ENCODE measurements at places on chromosomes 2 and 18.

GRCh38 chr18:49734836-49735235, 78.5 kb downstream of the ACAA2 start:
- DNase-seq = no peak

- no peak for DNase-seq
Measured at GRCh38 chr2:152620208-152620607, 97.1 kb downstream of the PRPF40A start.

- DNase-seq = no peak
Measured at GRCh38 chr2:156538083-156538504, 101.9 kb downstream of the GPD2 start.

DNA sequence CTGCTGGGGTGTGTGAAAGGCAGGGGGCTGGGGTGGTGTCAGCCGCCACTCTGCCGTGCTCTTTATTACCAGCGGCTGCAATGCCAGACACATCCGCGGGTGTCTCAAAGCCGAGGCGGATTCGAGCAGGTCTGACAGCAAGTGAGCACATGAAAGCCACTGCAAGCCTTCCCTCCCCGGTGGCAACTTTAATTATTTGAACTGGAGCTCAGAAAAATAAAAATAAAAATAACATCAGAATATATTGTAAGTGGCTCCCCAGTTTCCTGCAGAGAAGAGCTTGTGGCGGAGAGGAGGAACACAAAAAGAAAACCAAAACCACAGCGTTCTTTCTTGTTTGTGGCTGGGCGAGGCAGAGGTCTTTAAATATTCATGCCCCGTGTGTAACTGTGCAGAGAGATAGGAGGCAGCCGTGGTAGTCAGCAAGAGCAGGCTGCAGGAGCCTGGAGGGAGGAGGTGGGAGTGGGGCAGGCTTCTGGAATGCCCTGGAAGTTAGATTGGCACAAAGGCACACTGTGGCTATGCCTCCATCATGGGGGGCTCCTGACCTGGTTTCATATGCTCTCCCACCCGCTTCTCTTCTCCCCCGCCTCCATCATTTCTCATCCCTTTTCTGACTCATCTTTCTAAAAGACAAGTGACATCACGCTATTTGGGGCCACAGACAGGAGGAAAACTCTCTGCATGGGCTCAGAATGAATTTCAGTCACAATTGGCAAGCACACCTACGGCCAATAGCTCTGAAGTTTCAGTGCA, 199.8 kb downstream of the CLIP4 start:
- no peak for DNase-seq

GRCh38 chr18:23283916-23284430, 148.7 kb downstream of the CABLES1 start:
- DNase-seq = no peak

DNA sequence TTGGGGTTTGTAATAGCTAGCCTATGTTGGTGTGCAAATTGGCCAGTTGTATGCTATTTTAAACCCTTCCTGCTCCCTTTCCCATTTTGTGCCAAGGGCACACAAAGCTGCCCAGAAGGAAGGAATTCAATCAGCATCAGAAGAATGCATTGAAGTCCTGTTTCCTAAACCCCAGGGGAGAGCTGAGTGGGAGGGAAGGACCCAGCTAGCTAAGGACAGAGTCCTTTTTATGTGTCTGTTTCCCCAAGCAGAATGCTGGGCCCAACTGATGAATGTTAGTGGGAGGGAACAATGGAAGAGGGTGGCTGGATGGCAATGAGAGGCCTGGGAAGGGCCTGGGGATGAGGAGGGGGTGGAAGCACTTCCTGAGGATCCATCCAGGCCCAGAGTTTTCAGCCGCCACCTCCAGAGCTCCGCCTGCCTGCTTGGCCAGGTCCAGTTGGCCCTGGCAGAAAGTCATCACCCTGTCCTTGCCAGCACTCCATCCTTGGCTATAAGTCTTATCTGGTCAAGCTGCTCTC, 32.7 kb downstream of the MEX3C start:
- DNase-seq = no peak

DNA sequence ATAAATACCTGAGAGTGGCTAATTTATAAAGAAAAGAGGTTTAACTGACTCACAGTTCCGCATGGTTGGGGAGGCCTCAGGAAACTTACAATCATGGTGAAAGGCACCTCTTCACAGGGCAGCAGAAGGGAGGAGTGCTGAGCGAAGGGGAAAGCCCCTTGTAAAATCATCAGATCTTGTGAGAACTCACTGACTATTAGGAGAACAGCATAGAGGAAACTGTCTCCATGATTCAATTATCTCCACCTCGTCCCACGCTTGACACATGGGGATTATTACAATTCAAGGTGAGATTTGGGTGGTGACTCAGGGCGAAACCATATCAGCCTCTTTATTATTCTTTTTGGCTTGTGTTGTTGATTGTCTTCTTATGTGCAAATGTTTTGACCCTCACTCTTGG, 76.2 kb downstream of the WDR7 start:
- no peak for DNase-seq

DNA sequence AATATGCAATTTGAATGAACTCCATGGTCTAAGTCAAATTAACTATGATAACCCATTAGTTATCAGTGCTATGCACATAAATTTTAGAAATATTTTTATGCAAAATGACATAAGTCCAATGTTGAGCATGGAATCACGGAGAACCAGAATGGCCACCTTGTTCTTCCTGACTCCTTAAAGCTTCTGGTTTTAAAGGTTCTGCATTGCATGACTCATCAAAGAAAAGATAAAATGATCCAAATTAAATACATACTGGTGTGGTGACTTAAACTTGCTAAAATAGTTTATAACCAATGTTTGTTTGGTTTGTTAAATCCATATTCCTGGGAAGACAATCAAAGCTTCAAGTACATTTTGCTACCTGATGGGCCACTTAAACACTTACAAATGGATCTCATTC, 1146.9 kb upstream of the NRXN1 start:
- no peak for DNase-seq

DNA sequence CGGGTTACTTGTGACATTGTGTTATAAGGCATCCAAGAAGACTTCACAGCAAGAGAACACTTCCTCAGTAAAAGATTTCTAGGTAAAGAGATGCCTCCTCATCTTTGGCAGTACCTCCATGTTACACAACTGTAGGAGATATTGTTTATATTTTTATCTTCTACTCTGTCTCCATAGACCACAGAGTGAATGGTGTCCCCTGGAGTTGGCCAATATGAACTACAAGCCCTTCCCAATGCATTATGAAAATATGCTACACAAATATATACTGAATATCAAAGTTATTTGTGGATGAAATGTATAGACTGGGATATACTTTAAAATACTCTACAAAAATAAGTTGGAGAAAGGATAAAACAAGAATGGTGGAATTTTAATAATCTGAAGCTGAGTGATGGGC, 46.7 kb downstream of the MBOAT2 start:
- no peak for DNase-seq

GRCh38 chr2:174009488-174010223, 44.5 kb upstream of the SP3 start:
- no peak for DNase-seq

DNA sequence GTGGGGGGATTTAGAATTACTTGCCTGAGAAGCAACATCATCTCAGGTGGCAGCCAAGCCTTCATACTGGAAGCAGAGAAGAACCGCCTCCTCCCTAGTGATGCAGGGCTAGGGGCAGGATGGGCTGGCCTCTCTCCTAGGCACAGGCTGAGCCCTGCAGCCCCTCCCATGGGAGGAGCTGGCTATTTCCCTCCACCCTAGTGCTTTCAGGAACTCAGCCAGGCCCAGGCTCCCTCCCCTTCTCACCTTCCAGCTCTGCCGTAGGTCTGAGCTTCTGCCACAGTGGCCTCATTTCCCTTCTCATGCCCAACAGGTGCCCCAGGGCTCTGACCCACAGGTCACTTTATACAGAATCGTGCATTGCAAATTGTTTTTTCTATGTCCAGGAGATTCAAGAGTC, 31.0 kb downstream of the CENPA start:
- DNase-seq = no peak

GRCh38 chr2:175855236-175855635, 146.8 kb downstream of the LNPK start:
- no peak for DNase-seq

- DNase-seq = no peak
Measured at GRCh38 chr2:172196768-172197431, 94.2 kb upstream of the DLX2 start.

DNA sequence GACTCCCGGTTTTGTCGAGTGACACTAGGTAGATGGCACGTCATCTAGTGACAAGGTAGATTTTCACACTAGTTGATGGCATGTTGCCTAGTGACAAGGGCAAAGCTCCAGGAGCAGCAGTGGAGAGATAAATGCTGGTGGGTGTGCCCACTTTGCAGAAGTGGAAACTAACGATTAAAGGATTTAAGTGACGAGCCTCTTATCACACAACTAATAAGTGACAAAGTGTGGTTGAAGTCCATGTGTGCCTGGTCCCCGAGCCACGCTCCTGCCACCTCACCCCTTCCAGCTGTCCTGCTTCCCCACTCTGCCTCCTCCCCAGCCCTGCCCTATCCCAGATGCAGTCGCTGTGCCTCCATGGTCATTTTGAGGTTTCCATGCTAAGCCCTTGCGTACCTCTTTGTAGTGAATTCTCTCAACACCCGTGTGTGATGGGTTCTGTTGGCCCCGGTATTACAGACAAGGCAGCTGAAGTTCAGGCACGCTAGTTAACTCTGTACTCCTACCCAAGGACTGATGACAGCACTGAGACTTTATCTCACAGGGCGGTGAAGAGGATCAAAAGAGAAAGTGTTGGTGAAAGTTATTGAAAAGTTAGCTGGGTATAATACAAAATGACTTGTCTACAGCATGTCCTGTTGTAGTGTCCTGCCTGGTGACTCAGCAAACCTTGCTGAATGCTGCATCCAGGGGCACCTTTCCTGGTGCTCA, 113.4 kb upstream of the GLI2 start:
- no peak for DNase-seq

- no peak for DNase-seq
Measured at GRCh38 chr2:157442636-157443035, 1.3 kb downstream of the CYTIP start.

DNA sequence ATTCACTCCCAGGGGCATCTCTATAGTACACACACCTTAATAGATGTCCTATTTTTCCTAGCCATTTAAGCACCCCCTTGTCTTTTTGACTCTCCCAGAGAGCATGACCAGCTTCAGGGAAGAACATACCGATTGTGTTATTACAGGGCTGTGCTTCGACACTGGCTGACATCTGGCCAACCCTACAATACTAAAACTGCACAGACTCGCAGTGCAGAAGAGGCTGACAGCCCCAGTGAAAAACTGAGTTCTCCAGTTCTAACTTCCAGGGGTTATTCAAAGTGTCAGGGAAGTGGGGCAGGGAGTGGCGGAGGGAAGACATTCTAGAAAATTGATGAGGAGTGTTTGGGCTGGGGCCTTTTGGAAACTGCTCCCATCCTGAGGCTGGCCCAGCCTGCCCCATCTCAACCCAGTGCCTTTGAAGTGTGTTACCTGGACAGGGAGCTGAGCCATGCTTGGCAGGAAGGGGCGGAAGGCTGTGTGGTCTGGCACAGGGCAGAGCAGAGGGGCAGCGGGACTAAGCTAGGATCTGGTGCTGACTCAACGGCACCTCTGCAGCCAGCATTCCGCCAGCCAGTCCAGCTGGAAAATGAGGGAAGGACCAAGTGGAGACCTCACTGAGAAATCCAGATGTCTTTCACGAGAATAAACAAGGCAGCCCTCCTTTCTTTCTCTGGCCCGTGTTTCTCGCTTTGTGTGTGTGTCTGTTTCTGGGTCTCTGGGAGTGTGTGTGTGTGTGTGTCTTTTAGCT, 15.4 kb upstream of the IGFBP5 start:
- DNase-seq = no peak

DNA sequence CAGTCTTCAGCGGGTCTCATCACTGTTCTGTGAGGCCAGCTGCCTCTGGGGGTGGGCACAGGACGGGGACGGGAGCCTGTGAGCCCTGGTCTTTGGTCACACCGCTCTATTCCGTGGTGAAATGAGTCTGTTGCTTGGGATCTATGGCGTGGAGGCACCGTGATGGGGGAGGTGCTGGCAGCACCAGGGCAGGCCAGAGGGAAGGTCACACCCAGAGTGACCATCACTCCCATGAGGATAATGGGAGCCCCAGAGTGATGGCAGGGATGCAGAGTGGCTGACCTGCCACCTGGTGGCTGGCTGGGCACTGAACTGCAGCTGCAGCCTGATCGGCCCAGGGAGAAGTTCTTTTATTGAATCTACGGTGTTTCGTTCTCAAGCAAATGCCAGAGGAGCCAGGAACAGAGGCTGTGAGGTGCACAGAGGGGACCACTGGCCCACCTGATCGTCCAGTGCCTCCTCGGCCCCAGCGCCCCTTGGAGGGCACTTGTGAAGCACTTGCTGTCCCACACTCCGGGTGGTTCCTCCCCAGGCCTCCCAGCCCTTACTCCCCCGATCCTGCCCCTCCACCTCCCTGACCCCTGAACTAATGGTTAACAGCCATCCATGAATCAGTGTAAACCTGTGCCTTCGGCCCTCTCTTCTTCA, 17.9 kb downstream of the KCNIP3 start:
- DNase-seq = no peak

- no peak for DNase-seq
Measured at GRCh38 chr2:109736177-109736827, 57.8 kb upstream of the RGPD5 start.

DNA sequence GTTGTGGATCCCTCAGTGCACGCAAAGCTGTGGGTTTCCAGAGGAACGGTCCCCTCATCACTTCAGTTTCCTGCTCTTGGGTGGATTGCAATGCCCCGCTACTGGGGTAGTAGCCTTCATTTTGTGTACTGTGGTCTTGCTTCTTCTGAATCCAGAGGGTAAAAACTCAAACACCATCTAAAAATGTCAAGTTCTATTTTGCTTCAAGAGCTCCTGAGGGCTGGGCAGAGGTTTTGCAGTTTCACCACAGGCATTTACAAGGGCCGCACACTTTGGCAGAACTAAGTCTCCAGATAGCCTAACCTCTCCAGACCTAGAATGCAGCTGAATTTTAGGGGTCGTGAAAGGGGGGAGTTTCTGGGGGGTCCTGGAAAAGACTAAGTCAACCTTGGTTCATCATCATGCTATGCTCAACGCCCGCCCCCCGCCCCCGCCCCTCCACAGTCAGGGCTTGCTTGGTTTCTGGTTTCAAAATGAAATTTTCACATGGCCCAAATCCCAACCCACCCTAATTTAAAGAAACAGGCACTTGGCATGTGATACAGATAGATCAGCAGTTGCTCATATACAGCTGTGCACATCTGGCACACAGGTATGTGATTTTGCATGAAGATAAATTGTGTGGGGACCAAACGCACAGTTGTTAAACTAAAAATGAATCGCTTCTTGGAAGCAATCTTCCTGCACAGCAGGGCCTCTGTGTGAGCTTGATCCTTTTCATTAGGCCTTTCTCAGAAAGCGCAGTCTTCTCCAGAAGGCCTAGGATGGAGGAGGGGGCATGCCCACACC, 329.6 kb downstream of the OSR1 start:
- no peak for DNase-seq

Measured in stimulated activated CD8-positive, alpha-beta memory T cell treated with anti-CD3 and anti-CD28 coated beads, Interleukin-7, amount 100 ng/mL, for 1 hour (primary cell).